ENCODE measurements at places on chromosomes 4 and X.

- no peak for DNase-seq
Measured at GRCh38 chr4:146513548-146513947, 8.2 kb downstream of the SLC10A7 start.

DNA sequence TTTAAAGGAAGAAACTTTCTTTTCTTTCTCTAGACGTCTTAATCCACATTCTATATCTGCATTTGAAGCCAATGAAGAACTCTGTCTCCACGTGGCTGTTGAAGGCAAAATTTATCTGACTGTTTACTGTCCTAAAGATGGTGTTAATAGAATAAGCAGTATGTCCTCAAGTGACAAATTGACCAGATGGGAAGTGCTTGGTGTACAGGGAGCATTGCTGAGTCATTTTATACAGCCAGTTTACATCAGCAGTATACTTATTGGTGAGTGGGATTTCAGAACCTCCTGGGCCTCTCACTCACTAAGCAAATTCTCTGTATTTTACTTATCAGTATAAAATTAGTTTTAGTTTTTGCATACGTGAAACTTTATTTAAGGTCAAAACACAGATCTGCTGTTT is 33.7 kb downstream of the ADAD1 start:
- no peak for DNase-seq

GRCh38 chr4:16636912-16637630 is 261.4 kb downstream of the LDB2 start:
- no peak for DNase-seq

- DNase-seq = no peak
Measured at GRCh38 chr4:155495572-155496293, 119.0 kb upstream of the MAP9 start.

DNA sequence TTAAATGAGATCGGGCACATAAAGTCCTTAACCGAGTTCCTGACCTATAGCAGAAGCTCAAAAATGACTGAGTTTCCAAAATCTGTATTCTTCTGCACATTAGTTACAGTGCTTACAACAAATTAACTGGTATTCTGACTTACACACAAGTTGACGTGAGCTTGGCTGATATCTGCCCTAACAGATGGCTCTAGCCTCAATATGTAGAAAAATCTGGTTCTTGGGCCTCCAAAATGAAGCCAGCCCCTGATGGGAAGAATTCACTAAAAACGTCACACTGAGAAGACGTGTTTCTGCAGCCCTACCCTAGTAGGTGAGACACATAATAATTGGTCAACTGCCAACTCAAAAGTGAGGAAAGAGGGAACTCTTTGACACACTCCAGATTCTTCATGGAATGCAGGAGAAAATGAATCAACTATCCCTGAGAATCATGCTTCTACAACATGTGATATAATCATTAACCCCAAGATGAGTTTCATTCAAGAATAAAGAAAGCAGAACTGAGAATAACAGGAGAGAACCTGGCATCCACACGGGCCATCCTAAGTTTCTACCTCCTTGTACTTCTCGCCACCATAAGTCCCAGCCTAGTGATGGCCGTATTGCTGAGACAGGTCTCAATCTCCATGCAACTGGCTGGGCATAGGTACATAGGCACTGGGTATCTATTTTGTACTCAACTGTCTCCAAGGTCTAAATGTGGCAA is 8.2 kb downstream of the STX18 start:
- no peak for DNase-seq

- DNase-seq = no peak
Measured at GRCh38 chr4:160928482-160928881, 1235.3 kb downstream of the FSTL5 start.

GRCh38 chr4:21211846-21212245 is 511.6 kb downstream of the PACRGL start:
- no peak for DNase-seq

- peak; percentile 51 for DNase-seq
Measured at GRCh38 chrX:136909119-136909705, 28.7 kb upstream of the RBMX start.

- DNase-seq = no peak
Measured at GRCh38 chr4:132071815-132072214, 1077.3 kb upstream of the PCDH10 start.

DNA sequence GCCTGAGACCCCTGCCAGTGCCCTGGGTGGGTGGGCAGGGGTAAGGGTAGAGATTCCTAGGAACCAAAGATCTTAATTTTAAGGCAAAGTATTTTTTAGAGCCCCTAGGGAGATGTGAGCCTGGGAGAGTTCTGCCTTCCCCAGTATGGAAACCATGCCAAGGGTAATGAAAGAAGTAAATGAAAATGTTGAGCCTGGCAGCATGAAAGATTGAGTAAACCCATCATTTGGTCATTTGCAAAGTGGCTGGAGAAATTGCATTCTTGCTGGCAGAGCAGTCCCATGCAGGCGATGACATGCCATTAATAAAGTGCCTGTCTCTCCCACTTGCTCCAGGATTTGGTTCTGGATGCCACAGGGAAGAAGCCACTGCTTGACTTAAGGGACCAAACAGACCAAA is 60.7 kb upstream of the GPC4 start:
- no peak for DNase-seq

DNA sequence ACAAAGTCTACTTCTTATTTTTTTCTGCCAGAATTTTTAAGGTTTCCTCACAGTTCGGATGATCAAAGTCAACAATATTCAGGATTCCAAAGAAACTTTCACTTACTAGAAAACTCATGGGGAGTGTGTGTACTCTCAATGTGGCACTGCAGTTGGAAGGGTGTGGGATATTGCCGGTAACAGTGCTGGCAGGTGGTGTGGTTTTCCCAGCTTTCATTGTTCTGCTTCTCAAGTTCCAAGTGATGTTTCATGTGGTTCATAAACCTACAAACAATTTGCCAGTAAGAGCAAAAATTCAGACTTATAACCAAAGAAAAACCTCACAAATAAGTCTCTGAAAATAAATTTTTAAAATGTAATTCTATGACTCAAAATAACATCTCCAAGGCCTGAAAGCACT is 39.8 kb downstream of the ZNF280C start:
- no peak for DNase-seq

- DNase-seq = no peak
Measured at GRCh38 chr4:10173037-10173753, 56.6 kb upstream of the WDR1 start.

DNA sequence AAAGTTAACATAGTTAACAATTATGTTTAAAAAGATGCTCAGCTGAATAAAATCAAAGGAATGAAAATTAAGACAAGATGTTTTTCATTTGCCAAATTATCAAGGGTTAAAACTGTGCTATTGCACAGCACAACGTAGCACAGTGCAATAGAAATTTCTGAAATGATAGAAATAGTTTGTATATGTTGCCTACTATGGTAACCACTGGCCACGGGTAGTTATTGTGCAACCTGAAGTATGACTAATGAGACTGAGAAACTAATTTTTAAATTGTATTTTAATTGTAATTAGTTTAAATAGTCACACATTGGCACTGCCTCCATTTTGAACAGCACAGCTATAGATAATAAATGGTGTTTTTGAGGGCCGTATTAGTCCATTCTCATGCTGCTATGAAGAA is 343.1 kb upstream of the FAM241A start:
- DNase-seq = no peak

- no peak for DNase-seq
Measured at GRCh38 chrX:26442340-26442739, 226.4 kb downstream of the MAGEB5 start.

GRCh38 chr4:25567253-25567652 is 88.4 kb upstream of the SLC34A2 start:
- DNase-seq = no peak

DNA sequence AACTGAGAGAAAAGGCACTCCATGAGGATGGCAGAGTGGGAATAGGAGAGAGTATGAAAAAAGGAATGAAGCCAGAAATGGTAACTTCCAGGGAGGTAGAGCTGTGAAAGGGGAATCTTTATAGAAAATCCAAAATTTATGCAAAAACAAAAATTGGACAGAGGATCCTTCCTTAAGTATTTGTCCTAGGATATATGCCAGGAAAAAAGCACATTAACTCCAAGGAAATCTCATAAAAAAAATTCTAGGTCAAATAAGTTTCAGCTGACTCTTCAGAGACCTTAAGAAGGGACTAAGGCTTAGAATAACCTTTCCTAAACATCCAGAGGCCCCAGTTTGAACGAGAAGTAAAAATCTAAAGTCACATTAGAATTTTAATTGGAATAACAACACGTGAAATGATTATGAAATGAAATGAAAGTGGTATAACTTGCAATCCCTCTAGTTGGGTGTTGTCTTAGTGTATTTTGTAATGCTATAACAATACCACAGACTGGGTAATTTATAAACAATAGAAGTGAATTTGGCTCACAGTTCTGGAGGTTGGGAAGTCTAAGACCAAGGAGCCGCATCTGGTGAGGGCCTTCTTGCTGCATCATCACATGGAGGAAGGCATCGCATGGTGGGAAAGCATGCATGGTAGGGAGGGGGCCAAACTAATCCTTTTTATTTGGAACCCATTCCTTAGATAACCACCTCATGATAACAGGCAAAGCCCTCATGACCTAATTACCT is 145.4 kb upstream of the RXFP1 start:
- no peak for DNase-seq

- no peak for DNase-seq
Measured at GRCh38 chrX:103556963-103557612, 28.2 kb upstream of the TCEAL4 start.

GRCh38 chr4:118950224-118950623 is 61.6 kb downstream of the SYNPO2 start:
- no peak for DNase-seq

DNA sequence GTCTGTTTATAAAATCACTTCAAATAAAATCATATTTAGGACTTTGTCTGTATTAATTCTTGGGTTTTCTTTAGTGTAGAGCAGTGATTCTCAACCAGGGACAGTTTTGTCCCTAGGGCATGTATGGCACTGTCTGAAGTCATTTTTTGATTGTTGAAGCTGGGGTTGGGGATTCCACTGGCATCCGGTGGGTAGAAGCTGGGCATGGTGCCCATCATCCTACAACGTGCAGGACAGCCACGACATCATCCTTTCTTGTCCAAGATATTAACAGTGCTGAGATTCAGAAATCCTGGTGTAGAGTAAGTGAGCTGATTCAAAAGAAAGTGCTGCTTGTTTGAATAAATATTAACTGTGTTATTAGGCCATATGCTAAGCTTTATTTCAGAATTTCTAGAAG is 28.6 kb downstream of the DCLK2 start:
- no peak for DNase-seq

- DNase-seq = peak; percentile 81
Measured at GRCh38 chr4:169619958-169620879, at the start of gene CLCN3. Gene CLCN3 (plus strand): TSS chr4:169620578. CDS start chr4:169635929, 15,351 bp downstream.

DNA sequence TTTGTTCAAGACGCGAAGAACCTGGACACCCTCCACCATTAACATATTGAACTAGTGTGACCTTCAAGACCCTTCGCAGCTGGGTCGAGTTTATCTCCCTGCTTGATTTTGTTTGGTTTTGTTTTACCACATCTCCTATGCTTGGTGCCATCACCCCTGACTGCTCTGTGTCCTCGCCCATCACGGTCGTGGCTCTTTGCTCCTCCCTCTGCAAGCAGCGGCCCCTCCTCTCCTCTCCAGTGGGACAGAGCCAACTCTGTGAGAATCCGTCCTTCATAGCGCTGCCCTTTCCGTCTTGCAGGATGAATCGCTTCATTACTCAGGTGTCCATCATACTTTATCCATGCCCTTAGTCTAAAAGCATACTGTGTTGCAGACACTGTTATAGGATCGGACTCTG is 9.1 kb upstream of the FAM149A start:
- no peak for DNase-seq

DNA sequence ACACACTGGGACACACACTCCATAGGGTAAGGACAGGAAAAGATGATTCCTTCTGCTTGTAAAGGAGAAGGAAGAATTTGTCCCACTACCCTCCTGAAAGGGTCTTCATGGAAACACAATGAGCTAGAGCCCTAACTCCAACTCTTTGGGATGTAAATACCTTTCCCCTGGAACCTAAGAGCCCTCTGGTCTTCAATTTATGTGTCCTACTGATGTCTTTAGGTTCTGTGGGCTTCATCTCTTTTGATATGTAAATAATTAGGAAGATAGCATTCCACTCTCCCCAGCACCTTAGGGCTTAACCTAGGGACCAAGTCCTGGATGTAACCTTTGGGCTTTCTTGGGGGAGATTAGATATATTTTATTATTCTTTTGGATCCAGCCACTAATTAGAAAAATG is 38.3 kb downstream of the PF4 start:
- no peak for DNase-seq

- no peak for DNase-seq
Measured at GRCh38 chr4:100450449-100450848, 67.4 kb downstream of the EMCN start.

GRCh38 chrX:30027636-30028035 is 187.7 kb upstream of the MAGEB2 start:
- no peak for DNase-seq

DNA sequence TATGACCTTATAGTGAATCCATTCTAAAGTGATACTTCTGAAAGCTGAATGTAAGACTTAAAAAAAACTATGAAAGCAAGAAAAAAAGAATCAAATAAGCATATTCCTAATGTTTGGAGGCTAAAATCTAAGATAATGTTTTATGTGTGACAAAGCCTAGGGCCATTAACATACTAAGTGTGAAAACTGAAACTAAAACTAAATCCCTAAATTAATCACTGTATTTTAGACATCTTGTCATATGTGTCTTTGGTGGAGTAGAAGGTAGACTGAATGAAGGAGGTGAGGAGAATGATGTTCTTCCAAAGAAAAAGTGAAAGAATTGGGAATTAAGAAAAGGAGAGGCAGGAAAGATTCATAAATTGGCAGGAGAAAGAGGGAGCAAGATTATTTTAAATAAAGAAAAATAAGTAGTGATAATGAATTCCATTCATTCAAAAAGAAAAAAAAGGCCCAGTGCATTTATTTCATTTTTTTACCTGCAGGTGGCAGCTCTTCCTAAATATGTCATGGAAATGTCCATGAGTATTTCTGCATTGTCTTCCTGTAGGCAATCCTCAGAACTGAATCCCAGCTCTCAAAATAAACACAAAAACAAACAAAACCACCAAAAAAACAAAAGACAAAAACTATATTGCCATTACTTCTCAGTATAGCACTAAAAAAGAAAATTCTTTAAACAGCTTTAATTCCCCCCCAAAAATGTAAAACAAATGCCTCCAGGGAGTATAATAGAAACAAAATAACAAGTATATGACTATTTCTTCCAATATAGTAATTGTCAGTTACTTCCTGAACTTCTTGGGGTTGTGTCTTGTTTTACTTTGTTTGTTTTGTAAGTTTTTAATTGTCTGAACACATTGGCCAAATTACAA is 17.0 kb upstream of the AP1AR start:
- DNase-seq = no peak
